ENCODE measurements at places on chromosomes 3 and 15. TPM values are rescaled to one million over a fixed set of nuclear protein-coding genes. Genes with fewer than 3 reads are reported as not detected.
A peak's percentile ranks its signal among the peaks of the same experiment; 100 is the strongest.

The GRAMD1C gene
- total RNA-seq, result 10.5 TPM

The CD80 gene
- total RNA-seq, result 0.20 TPM

The BCL2A1 gene
- 9.7 TPM for total RNA-seq

The NRROS gene
- 3.2 TPM for total RNA-seq

DNA sequence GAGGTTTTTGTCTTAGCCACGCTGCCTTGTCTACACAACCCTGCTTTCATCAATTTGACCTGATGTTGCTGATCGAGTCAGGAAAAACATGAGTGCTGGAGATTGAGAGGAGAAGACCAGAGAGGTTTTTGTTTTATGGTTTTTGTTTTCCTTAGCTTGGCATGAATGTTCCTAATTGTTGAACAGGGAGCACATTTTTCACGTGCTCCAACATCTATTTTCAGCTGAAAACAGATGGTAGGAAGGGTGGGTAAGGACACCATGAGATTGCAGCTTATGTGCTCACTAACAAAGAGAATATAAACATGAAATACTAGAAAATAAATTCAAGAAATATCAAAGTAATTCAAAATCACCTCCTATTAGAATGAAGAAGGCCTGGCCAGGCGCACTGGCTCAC is 79.9 kb upstream of the LMCD1 start:
- H3K27ac ChIP-seq, result no peak overlapping the region
- H3K36me3 ChIP-seq, result no peaks in the 10 kb centered on the region
- no peaks in the 10 kb centered on the region for H3K4me1 ChIP-seq
- H3K4me3 ChIP-seq, result no peak overlapping the region
- H3K27me3 ChIP-seq, result no peaks in the 10 kb centered on the region

- no peaks in the 10 kb centered on the region for H3K4me1 ChIP-seq
- no peaks in the 10 kb centered on the region for H3K36me3 ChIP-seq
- H3K27ac ChIP-seq, result no peak overlapping the region
- H3K27me3 ChIP-seq, result no peaks in the 10 kb centered on the region
These were observed 32.2 kb upstream of the TPM1 start for GRCh38 chr15:63010386-63010785.

- H3K27ac ChIP-seq, result no peak overlapping the region
- H3K4me3 ChIP-seq, result no peak overlapping the region
- no peaks in the 10 kb centered on the region for H3K36me3 ChIP-seq
These were observed 26.3 kb upstream of the ADAMTS7 start for GRCh38 chr15:78837543-78837942.

DNA sequence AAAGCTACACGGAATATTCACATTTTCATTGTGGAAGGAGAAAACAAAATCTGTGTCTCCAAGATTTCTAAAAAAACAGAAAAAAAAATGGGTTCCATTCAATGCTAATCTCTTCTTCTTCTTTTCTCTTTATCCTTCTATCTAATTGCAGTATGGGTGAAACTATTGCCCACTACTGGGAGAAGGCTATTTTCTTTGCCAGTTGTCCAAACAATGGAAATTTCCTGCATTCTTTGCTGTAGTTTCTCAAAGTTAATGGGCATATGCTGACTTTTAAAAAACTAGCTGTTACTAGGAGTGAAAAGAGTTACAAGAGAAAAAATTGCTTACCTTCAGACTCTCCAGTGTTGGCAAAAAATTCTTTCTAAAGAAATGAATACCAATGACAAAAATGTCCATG is 179.3 kb upstream of the ANKRD28 start:
- no peaks in the 10 kb centered on the region for H3K4me1 ChIP-seq
- no peaks in the 10 kb centered on the region for H3K27me3 ChIP-seq
- no peak overlapping the region for H3K4me3 ChIP-seq
- H3K27ac ChIP-seq, result no peak overlapping the region
- no peaks in the 10 kb centered on the region for H3K36me3 ChIP-seq
- DNase-seq, result no peak

DNA sequence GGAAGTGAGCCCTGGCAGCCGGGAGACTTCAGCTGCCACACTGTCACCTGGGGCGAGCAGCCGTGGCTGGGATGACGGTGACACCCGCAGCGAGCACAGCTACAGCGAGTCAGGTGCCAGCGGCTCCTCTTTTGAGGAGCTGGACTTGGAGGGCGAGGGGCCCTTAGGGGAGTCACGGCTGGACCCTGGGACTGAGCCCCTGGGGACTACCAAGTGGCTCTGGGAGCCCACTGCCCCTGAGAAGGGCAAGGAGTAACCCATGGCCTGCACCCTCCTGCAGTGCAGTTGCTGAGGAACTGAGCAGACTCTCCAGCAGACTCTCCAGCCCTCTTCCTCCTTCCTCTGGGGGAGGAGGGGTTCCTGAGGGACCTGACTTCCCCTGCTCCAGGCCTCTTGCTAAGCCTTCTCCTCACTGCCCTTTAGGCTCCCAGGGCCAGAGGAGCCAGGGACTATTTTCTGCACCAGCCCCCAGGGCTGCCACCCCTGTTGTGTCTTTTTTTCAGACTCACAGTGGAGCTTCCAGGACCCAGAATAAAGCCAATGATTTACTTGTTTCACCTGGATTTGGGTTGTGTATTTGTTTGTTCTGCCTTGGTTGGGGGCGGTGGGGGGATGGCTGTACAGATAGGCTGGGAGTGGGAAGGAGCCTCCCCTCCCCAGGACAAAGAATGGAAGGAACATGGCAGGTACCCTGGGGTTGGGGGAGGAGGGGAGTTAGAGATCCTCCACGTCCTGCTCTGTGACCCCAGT is 2.9 kb upstream of the GRM2 start:
- H3K36me3 ChIP-seq, result peaks cover 55% of the 10 kb centered on the region
- no peak overlapping the region for H3K27ac ChIP-seq
- H3K27me3 ChIP-seq, result peaks cover 9% of the 10 kb centered on the region
- no peak for DNase-seq
- H3K4me3 ChIP-seq, result no peak overlapping the region

DNA sequence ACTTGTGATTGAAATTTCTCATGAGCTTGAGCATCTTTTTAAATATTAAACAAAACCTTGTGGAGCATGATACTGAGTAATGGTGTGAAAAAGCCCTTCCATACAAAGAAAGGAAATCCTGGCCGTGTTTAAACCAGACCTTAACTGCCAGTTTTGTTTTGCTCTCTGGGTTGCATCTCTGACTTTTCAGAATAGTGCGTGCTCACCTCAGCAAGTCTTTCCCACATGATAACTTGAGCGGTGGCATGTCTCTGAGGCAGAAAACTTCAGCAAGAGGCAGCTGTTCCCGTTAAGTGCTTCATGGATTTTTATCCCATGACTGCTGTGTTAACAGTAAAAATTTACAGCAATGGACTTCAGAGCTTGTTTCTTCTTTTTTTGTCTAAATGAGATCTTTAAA is 393.3 kb downstream of the FEZF2 start:
- H3K4me1 ChIP-seq, result no peaks in the 10 kb centered on the region
- DNase-seq, result no peak
- no peak overlapping the region for H3K4me3 ChIP-seq
- H3K36me3 ChIP-seq, result no peaks in the 10 kb centered on the region
- no peak overlapping the region for H3K27ac ChIP-seq

GRCh38 chr3:113287111-113287802 is 75.9 kb downstream of the BOC start:
- no peak for DNase-seq
- H3K27ac ChIP-seq, result no peak overlapping the region
- peaks cover 17% of the 10 kb centered on the region for H3K4me1 ChIP-seq
- H3K4me3 ChIP-seq, result no peak overlapping the region

GRCh38 chr3:48563382-48563918 is at the start of gene UCN2:
Gene UCN2, minus strand, starts transcription at chr3:48563781. Its CDS starts 657 bp downstream, at chr3:48563124.
- H3K27me3 ChIP-seq, result no peaks in the 10 kb centered on the region
- H3K27ac ChIP-seq, result no peak within 1 kb of the TSS
- DNase-seq, result no peak
- H3K4me3 ChIP-seq, result no peak within 1 kb of the TSS

DNA sequence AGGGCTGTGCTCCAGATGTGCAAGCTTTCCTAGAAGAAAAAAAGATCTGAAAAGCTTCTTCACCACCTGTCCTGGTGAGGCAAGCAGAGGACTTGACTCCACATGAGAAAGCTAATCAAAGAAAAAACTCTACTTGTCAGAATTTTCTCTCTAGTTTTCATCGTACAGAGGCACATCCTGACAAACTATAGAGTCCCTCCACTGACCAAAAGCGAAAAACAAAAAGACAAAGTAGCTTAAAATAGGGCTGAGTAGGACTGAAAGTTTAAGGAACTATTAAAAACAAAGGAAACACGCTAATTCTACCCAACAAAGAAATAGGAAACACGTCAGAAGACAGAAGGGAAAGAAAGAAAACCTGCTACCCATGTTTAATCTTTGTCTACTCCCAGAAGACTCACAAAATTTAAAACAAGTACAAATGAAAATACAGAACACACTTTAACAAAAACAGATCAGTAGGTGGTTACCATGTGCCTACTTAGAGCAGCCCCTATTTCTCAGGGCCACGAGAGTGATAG is 26.5 kb downstream of the NANOGP8 start:
- no peak overlapping the region for H3K27ac ChIP-seq
- DNase-seq, result no peak
- no peaks in the 10 kb centered on the region for H3K4me1 ChIP-seq
- no peak overlapping the region for H3K4me3 ChIP-seq
- no peaks in the 10 kb centered on the region for H3K27me3 ChIP-seq

- H3K27me3 ChIP-seq, result no peaks in the 10 kb centered on the region
- no peak overlapping the region for H3K4me3 ChIP-seq
- H3K4me1 ChIP-seq, result no peaks in the 10 kb centered on the region
- no peaks in the 10 kb centered on the region for H3K36me3 ChIP-seq
- no peak overlapping the region for H3K27ac ChIP-seq
These were observed 424.1 kb downstream of the RSL24D1 start for GRCh38 chr15:54772663-54773062.

- H3K36me3 ChIP-seq, result peaks cover 50% of the 10 kb centered on the region
- H3K27me3 ChIP-seq, result peaks cover 5% of the 10 kb centered on the region
- peak overlapping the region; percentile 45 for H3K4me3 ChIP-seq
- H3K4me1 ChIP-seq, result peaks cover 37% of the 10 kb centered on the region
- H3K27ac ChIP-seq, result no peak overlapping the region
These were observed 24.4 kb downstream of the SEC61A1 start for GRCh38 chr3:128076483-128077201.

DNA sequence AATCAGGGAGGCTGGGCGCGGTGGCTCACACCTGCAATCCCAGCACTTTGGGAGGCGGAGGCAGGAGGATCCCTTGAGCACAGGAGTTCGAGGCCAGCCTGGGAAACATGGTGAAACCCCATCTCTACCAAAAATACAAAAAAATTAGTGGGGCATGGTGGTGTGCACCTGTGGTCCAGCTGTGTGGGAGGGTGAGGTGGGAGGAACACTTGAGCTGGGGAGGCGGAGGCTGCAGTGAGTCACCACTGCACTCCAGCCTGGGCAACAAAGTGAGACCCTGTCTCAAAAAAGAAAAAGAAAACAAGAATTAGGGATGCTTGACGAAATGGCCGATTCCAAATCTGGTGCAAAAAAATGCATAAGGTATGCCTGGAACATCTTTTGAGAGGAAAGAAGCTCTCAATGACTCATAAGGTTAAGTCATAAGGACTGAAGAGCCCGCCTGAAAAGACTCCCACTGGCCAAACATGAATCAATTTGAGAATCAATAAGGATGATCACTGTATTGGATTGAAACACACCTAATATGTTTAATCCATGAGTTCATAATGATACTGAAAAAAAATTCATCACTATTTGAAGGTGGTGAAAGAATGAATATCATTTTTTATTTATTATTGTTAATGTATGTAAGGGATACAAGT is 27.7 kb downstream of the BLM start:
- H3K4me1 ChIP-seq, result no peaks in the 10 kb centered on the region
- H3K4me3 ChIP-seq, result no peak overlapping the region
- no peaks in the 10 kb centered on the region for H3K36me3 ChIP-seq
- no peaks in the 10 kb centered on the region for H3K27me3 ChIP-seq
- no peak overlapping the region for H3K27ac ChIP-seq

DNA sequence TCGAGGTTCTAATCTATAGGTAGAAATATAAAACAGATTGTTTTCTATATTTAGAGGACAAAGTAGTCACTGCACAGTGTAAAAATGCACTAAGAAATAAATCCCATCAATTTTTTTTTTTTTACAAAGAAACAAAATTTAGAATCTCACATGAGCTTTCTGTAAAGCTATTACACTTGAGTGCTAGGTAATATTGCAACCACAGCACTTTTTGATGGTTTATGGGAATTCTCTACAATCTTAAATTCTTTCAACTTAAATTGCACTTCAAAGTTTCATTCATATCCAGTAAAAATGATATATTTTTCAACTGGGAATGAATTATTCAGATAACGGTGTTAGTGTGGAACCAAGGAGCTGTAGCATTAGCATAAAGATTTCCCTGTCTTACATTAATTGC is 1035.4 kb downstream of the SQOR start:
- no peaks in the 10 kb centered on the region for H3K4me1 ChIP-seq
- no peak for DNase-seq
- no peak overlapping the region for H3K4me3 ChIP-seq
- no peaks in the 10 kb centered on the region for H3K27me3 ChIP-seq
- no peaks in the 10 kb centered on the region for H3K36me3 ChIP-seq

GRCh38 chr3:108826309-108827187 is 4.0 kb downstream of the TRAT1 start:
- no peak overlapping the region for H3K4me3 ChIP-seq
- DNase-seq, result no peak
- no peaks in the 10 kb centered on the region for H3K36me3 ChIP-seq
- H3K27ac ChIP-seq, result no peak overlapping the region
- no peaks in the 10 kb centered on the region for H3K4me1 ChIP-seq
- H3K27me3 ChIP-seq, result no peaks in the 10 kb centered on the region

DNA sequence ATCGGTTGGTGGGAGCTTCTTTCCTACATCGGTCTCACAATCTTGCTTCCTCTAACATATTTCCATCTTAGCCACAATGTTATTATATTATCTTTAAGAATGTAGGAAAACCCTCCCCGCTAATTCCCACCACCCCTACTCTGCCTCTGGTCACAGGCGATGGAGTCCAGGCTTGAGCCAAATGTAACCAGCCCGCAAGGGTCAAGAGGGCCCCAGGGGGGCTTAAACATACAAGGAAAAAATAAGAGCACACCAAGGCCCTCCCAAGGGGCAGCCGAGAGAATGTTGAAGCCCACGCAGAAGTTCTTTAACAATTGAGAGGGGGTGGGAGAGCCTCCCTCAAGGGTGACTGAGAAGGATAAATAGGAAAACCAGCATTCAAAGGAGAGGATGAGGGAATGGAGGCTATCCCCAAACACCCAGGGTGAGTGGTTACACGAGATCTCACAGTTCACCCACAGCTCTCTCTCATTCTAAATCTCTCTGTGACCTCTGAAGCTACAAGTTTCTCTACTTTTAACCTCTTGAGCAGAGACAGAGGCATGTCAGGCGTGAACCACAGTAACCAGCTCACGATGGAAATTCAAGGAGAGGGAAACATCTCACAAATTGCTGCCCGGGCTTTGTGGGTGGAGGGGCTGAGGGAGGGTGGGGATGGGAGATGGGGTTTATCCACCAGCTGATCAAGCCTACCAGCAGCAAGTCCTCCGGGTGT is 31.4 kb upstream of the UACA start:
- no peaks in the 10 kb centered on the region for H3K36me3 ChIP-seq
- no peak overlapping the region for H3K4me3 ChIP-seq
- H3K4me1 ChIP-seq, result peaks cover 7% of the 10 kb centered on the region

GRCh38 chr15:70344666-70345065 is 246.9 kb upstream of the TLE3 start:
- peaks cover 3% of the 10 kb centered on the region for H3K27me3 ChIP-seq
- H3K36me3 ChIP-seq, result no peaks in the 10 kb centered on the region
- H3K4me1 ChIP-seq, result peaks cover 19% of the 10 kb centered on the region
- DNase-seq, result no peak
- no peak overlapping the region for H3K4me3 ChIP-seq

GRCh38 chr3:111910806-111911205 is 51.7 kb downstream of the PHLDB2 start:
- no peak overlapping the region for H3K4me3 ChIP-seq
- DNase-seq, result no peak
- no peaks in the 10 kb centered on the region for H3K4me1 ChIP-seq
- H3K36me3 ChIP-seq, result no peaks in the 10 kb centered on the region

GRCh38 chr15:70789213-70789612 is 25.9 kb upstream of the UACA start:
- H3K4me3 ChIP-seq, result no peak overlapping the region
- no peaks in the 10 kb centered on the region for H3K36me3 ChIP-seq
- no peak overlapping the region for H3K27ac ChIP-seq
- no peaks in the 10 kb centered on the region for H3K27me3 ChIP-seq

All from spinal cord (tissue), 10 donors.